Fibroblast of skin of abdomen (primary cell): ENCODE measurements at places on chromosomes 11 and 22.

DNA sequence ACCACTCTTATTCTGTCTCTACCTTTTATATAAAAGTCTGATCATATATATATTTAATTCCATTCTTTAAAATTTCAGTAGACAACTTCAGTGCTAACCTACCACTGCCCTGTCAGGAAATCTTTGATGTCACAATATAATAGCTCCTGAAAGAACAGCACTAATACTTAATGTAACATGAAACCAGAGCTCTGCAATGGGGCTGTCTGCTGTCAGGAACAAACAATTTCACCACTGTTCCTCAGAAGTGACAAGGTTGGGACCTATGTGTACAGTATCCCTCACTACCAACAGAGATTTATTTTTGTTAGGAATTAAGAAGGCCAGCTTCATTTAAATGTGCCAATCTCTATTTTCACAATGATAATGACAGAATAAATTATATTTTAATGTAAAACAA is 165.5 kb upstream of the C11orf58 start:
- no peak for DNase-seq

GRCh38 chr11:15113381-15113780 is 1.3 kb upstream of the INSC start:
- no peak for DNase-seq

DNA sequence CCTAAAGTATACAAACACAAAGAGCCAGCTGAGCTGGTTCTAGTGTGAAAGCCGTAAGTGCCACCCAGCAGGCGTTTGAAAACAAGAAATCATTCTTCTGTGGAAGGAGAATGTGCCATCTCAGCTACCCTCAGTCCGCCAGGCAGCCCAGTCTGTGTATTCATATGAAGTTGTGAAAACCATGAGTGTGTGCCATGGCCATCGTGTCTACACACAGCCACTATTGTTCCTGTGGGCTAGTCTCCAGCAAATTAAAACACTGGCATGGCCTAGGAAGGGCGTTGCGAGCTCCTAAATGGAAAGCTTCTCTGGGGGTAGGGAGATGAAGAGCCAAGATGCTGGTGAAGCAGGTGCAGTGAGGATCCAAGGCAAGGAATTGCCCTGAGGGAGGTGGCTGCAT is 51.5 kb upstream of the HORMAD2 start:
- no peak for DNase-seq

DNA sequence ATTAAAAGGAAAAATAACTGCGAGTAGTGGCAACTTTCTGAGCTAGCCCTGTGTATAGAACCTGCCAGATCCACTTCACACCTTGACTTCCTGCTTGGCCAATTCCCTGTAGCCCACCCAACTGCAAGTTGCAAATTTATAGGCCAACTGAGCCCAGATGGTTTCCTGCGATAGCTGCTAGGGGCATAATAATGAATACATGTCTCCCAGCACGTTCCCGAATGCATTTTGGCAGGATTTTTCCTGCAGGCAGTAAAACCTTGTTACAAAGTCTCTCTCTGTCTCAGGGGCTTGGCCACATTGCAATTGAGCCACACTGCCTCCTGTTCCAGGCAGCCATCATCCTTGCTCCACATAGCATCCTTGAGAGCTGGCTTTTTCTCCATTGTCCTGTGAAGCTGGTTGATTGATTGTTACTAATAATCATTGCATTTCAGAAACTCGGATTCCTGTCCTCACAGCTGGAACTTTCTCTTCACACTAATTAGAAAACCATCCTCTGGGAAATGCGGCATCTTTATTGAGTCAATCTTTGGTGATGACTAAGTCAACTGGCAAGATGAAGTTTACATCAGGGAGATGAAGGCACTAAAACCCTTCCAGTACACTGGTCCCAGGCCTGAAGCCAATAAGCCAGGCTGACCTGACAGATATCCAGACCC is 18.6 kb upstream of the LMO2 start:
- peak; percentile 68 for DNase-seq

DNA sequence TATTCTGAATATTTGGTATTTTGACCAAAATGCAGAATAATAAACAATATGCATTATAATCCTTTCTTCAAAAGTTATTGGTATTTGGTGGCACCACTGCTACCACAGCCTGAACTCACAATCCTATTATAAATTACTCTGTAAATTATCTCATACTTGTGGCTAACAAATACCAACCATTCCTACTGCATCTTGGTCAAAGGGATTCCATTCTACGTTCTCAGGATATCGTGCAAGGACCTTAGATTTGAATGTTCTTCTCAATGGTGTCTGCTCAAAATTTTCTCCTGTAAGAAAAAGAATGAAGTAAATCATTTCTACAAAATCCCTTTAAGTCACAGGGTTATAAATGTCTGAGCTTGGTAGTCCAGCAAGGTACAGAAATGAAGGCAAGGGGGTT is 58.7 kb downstream of the DENND5A start:
- peak; percentile 82 for DNase-seq

DNA sequence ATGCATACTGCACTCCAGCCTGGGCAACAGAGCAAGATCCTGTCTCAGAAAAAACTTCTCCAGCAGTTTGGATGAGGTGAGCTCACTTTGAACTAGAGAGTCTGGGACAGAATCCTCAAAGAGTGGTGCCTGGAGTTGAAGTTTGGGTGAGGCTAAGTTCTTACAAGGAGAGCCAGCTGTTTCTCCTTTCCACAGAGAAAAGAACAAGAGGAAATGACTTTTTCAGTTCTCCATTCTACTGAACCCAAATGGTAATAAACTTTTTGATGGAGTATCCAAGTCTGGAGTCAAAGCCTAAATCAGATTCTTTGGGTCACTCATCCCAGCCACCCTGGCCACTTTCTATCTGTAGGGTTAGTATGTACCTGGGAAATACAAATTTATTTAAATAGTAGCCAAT is 102.7 kb downstream of the TRAF6 start:
- no peak for DNase-seq

DNA sequence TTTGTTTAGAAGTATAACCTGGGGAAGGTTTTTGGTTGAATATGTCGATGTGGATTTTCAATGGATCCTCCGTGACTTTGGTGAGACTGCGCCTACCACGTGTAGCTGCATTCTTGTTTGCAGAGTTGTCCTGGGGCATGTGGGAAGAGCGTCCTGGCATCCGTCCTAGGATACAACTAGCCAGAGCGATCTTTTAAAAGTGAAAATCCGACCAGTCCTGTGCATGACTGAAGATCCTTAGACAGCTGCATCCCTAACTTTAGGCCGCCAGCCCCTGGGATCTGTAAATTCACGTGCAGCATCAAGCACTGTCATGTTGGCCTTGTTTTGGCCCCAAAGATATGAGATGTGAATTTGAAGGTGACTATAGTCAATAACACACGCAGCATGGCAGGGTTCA is 22.4 kb upstream of the THY1 start:
- DNase-seq = no peak

- DNase-seq = no peak
Observed at GRCh38 chr11:118661425-118662301, 17.8 kb downstream of the TREH start.

GRCh38 chr11:2924381-2924780 is 4.8 kb downstream of the PHLDA2 start:
- DNase-seq = no peak

- DNase-seq = no peak
Observed at GRCh38 chr11:27274854-27275395, 88.1 kb downstream of the CCDC34 start.

GRCh38 chr11:55949330-55949729 is 13.1 kb upstream of the OR5I1 start:
- no peak for DNase-seq

GRCh38 chr11:117768506-117768905 is 28.5 kb downstream of the DSCAML1 start:
- DNase-seq = no peak

DNA sequence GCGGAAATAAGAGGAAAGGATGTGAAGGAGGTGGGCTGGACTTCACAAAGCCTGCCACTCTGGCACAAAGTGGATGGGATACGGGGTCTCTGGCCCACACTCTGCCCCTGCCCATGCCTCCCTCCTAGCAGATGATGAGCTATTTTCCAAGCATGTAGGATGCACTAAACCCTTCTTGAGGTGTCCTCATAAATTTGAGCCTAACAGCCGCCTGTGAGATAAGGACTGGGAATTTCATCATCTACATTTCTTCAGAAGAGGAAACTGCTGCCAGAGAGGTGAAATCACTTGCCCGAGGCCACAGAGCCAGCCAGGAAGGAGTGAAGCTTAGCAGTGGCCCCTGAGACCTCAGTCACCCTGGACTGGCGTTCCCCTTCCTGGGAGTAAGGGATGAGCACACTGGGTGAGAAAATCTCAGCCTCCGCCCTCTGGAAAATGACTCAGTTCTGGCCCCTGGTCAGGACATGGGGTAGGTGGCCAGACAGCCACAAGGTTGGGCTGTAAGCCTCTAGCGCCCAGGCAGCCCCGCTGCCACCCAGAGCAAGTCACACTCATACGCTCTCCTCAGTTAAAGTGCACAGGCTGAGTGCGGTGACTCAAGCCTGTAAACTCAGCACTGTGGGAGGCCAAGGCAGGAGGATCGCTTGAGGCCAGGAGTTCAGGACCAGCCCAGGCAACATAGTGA is 27.9 kb downstream of the MB start:
- DNase-seq = peak; percentile 79

- peak; percentile 65 for DNase-seq
Observed at GRCh38 chr11:88337987-88338668, 592 bp upstream of the CTSC start.

DNA sequence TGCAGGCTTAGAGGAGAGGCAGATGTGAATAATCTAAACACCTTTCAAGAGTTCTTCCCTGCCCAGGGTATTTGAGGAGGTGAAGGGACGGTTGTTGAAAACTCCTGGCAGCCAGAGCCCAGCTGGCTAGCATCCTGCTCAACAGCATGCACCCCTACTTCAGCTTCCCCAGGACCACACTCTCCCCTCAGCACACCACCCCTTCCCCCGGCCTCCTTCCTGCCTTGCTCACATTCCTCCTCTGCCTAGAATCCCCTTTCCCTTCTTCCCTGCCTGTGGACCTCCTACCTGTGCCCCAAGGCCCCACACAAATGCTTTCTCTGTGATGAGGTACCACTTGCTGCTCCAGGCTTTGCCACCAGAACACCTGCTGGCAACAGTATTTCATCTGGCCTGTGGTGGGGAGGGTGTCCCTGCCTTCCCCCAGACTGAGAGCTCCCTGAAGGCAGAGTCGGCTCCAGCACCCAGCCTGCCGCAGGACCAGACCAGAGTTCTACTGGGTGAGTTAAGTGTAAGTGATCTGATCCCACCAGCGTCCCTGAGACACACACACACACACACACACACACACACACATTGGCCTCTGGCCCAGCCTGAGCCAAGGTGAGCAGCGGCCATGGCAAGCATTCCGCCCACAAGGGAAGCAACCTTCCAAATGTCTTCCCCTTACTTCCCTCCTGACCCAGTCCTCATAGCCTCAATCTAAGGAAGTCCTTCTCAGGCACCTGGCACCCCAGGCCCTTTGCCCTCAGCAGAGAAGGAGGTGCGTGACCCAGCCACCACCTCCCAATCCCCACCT is 79.5 kb downstream of the PDE2A start:
- no peak for DNase-seq

- DNase-seq = no peak
Observed at GRCh38 chr22:37624017-37624365, 15.4 kb downstream of the GGA1 start.

GRCh38 chr11:45097721-45098493 is 48.5 kb upstream of the PRDM11 start:
- DNase-seq = peak; percentile 51

DNA sequence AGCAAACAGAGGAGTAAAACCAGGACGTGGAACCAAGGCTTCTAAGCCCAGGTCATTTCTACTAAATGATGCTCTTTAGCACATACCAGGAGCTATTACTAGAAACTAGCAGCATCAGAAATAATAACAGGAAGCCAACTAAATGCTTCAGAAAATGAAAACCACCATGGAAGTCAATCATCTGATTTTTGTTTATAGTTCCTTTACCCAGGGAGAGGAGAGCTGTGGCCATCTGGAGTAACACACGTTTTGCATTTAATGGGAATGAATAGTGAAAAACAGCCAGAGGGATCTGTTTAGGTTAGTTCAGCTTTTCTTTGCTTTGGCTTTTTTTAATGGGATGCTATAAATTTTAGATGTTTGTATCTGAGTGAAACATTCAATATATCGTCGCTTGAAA is 250.7 kb upstream of the ARHGAP20 start:
- peak; percentile 45 for DNase-seq

- peak; percentile 39 for DNase-seq
Observed at GRCh38 chr22:23402275-23403151, 177.6 kb downstream of the IGLL1 start.

DNA sequence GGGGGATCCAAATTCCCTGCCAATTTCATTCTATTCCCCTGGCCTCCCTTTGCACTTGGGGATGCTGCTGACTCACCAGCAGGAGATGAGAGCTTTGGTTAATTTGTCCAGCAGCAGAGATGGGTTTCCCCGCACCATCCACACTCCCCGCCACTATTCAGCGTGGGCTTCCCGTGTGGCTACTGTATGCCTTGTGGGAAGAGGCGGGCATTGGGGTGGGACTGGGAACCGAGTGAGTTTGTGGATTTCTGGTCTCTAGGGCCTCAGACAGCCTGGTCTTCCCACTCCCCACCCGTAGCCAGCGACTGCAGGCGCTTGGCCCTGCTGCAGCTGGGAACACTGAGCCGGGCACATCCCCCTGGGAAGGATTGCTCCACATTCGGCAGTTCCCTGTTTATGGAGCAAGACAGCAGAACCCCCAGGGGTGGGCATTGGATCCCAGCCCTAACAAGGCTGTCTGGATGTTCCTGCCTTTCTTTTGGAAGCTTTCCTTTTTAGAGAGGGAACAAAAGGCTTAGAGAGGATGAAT is 23.4 kb downstream of the KIAA1671 start:
- no peak for DNase-seq

DNA sequence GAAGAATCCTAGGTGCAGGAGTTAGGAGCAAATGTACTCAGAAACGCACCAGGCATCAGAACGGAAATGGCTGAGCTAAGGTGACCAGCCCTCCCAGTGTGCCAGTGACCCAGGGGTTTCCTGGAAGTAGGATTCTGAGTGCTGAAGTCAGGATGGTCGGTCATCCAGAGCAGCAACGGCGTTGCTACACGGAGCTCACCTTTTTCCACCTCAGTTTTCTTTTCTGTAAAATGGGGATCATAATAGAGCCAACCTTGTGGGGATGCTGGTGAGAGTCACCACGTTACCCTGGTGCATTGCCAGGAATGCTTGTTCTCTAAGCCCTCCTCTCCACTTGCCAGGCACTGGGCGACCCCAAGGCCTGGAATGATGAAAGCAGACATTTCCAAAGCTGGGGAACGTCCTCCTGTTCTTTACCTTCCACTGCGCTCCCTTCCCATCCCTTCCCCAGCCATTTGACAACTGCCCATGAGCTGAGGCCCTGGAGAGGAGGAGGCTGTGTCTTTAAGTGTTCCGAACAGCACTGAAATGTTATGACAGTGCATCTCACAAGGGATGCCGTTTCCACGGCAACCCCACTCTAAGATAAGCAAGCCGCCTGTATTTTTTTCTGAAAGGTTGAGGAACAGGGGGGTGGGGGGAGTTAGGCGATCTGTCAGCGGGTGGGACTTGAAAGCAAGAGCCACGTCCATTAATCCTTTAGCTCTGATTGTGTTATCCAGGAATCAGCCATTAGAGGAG is 66.8 kb downstream of the TSPAN18 start:
- no peak for DNase-seq

- peak; percentile 99 for DNase-seq
Observed at GRCh38 chr11:19679952-19680828, 32.4 kb upstream of the NAV2 start.
